Caco-2 (cell line): ENCODE measurements at places on chromosomes 2 and 18.

- no peak for DNase-seq
Observed at GRCh38 chr18:7974200-7974874, 407.2 kb downstream of the PTPRM start.

- DNase-seq = no peak
Observed at GRCh38 chr18:5914016-5914415, 18.7 kb upstream of the TMEM200C start.

GRCh38 chr2:222840060-222840802 lies 20.6 kb upstream of the ACSL3 start:
- no peak for DNase-seq

- DNase-seq = no peak
Observed at GRCh38 chr2:227783404-227784138, 30.1 kb upstream of the CCL20 start.

GRCh38 chr2:203656522-203657287 lies 49.7 kb upstream of the CD28 start:
- peak; percentile 92 for DNase-seq

GRCh38 chr2:26033270-26033817 lies 540 bp upstream of the RAB10 start:
- DNase-seq = peak; percentile 92

GRCh38 chr2:110639972-110640371 lies 37.9 kb downstream of the BUB1 start:
- no peak for DNase-seq

DNA sequence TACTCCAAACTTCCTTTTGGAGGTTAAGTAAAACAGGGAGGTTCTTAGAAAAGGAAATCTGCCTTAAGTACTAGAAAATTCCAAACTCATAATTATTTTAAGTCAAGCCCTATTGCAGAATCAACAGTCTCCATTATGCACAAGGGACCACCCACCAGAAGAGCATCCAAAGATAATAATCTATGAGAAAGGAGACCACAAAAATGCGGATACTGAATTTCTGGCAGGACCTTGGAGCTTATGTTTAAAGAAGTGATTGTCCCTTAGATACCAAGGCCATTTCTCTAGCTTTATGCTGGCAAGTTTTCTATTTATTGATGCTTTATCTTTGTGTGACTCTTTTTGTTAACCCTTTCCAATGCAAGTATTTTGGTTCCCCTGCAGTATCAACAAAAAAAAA lies 404.0 kb upstream of the MMADHC start:
- no peak for DNase-seq

DNA sequence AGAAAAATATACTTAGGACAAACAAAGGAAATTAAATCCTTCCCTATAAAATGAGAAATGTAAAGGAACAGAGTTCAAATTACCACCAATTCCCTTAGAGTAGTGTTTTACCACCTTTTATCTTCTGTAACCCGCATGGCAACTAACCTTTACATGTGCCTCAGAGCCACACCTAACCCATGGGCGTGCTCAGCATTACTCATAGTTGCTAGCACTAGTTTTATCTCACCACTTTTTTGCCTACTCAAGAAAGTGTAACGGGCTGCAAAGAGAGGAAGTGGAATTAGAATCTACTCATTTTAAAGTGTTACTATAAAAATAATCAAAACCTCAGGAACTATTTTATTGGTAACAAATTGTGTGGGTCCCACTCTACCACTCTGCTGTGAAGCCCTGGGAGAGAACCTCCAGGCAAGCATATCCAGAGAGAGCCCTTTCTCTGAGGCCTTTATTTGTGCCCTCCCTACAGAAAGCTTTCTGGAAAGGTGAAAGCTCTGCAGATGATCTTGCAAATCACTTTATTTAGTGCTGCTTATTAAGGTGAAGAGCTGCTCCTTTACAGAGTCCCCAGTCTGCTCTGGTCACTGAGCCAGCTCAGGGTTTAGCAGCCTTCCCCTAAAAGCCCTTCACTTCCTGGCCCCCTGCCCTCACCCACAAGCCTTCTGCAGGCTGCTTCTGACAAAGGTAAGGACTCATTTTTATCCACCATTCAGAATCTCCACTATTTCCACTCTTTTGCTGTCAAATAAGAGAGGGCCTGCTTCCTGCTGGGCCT lies 98.8 kb downstream of the TRABD2A start:
- DNase-seq = no peak

GRCh38 chr2:26537826-26538475 lies 60.0 kb upstream of the OTOF start:
- DNase-seq = peak; percentile 25

DNA sequence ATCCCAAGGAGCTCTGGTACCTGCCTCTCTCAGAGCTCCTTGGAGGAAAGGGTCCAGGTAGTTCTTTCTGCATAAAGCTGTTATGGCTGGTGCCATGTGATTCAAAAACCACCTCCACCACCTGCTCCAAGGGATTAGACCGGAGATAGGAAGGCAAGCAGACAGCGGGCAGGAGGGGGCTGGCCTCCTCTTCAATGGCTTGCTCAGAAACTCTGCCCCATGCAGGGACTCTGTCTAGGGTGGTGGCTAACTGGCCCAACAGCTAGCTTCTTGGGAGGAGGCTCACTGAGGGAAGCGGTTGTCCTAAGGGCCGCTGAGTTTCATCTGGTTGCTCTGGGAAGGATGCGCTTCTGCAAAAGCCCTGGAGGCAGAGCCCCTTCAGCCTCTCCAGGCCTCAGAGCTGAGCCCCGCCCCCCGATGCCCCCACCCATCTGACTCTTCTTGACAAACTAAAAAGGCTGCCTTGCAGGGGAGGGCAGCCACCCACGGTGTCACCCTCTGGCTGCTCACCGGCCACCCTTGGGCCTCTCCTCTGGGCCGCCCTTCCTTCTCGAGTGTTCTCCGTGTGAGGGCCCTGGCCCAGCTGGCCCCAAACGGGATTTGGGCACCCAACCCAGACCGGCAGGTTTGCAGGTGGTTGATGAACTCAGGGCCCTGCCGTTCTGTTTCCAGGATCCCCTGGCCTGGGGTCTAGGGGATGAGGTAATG lies 90.2 kb downstream of the MCFD2 start:
- no peak for DNase-seq

GRCh38 chr2:39990335-39990900 lies 211.4 kb upstream of the THUMPD2 start:
- no peak for DNase-seq

DNA sequence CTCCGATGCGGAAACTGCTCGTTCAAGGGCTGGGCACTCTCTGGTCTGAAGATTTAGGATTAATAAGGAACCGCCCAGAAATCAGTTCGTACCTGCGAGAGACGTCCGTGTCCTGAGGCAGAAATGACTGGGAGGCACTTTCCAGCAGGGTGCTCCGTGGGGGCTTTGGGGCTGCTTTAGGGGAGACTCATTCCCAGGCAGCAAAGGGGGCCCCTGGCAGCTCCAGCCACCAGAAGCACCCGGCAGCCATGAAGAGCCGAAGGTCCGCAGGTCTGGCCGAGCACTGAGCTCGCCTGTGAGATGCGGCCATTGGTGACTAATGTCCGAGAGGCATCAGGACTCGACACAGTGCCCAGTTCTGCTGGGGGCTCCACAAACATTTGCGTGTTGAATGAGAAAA lies 20.9 kb downstream of the KCNG2 start:
- DNase-seq = no peak

GRCh38 chr2:216181953-216182461 lies 72.9 kb downstream of the XRCC5 start:
- DNase-seq = no peak

- DNase-seq = no peak
Observed at GRCh38 chr2:43276962-43277391, 50.6 kb upstream of the ZFP36L2 start.

DNA sequence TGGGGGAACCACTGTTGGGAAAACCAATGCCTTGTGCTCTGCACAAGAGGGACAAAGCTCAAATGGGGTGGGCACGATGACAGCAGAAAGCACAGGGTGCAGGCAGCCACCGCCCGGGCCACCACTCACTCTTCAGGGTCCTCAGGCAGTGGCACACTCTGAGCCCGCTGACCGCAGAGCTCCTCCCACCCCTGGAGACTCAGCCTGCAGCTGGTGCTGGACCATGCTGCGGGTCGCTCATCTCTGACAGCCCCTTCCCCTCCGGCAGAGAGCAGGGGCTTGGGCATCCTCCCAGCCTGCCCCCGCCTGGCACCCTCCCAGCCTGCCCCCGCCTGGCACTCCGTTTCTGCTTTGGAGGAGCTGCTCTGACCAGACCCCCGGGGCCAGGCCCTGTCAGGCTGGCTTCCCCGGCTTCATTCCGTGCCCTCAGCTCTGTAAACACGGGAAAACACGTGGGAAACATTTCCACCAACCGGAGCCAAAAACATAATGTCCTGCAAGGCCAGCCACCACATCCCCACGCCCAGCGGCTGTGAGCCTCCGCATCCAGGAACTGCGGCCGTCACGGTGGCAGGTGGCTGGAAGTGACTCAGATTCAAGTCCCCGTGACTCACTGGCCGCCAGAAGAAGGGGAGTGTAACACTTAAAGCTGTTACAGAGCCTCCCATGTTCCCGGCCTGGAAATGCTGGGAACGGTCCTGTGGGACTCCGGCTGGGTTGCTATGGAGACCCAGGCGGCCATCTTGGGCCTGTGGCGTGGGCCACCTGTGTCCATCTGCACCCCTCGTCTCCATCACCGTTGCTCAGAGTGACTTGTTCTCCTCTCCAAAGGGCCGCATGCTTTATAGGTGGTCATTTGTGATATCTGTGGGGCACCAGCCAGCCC lies 6.8 kb upstream of the SNED1 start:
- no peak for DNase-seq

DNA sequence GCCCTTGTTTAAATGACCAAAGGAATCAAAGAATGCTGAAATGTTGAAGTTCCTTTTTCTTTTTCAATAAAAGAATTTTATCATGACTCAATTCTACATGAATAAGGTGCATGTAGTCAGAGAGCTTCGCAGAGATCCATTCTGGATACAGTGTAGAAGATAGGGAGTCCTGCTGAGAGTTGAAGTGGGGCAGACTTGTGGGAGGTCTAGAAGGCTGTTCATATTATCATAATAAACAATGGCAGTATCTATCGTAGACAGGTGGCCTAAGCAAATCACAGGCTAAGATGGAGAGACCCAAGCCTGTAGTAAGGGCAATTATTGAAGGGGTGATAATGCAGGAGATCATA lies 1322.0 kb upstream of the CELF4 start:
- DNase-seq = no peak

GRCh38 chr2:85878719-85879370 lies 9.9 kb downstream of the ST3GAL5 start:
- no peak for DNase-seq

DNA sequence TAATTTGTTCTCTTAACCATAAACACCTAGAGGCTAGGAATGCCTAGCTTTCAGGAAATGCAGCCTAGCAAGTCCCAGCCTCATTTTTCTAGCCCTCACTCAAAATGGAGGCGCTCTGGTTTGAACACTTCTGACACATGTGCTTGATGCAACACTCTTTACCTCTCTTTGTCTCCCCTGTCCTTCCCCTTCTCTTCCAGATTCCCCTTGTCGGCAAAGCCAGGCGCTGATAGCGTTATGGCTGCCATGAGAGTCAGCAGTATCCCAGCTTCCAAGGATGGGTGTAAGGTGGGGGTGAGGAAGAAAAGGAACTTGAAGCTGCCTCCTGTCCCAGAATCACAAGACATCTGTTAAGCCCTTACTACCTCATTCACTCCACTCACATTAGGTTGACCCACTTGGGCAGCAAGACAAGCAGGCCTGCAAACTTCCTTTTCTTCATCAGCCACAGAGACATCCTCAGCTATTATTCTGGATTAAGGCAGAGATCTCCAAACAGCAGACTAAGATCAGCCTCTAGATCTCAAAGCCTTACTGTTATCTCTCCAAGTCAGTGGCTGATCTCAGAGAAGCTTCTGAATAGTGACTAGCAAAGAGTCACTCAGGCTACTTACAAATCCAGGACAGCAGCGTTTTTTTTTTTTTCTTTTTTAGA lies 1.9 kb upstream of the ST3GAL5 start:
- no peak for DNase-seq

- peak; percentile 12 for DNase-seq
Observed at GRCh38 chr2:57696016-57696415, 350.6 kb upstream of the VRK2 start.

DNA sequence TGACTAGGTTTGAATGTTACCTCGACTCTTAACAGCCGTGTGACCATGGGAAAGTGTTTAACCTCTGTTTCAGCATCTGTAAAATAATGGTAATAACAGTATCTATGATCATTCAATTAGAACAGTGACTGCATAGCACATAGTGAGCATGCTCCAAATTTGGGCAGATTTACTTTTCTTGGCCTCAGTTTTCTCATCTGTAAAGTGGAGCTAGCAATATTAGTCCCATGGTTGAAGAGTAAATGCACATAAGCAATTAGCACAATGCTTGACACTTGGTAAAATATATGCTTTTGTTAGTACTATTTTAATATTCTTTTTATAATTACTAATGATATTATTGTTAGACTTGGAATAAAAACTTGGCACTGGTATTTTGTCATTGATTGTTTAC lies 66.4 kb upstream of the TANC1 start:
- no peak for DNase-seq

GRCh38 chr2:200810252-200810997 lies 1.3 kb upstream of the BZW1 start:
- no peak for DNase-seq

DNA sequence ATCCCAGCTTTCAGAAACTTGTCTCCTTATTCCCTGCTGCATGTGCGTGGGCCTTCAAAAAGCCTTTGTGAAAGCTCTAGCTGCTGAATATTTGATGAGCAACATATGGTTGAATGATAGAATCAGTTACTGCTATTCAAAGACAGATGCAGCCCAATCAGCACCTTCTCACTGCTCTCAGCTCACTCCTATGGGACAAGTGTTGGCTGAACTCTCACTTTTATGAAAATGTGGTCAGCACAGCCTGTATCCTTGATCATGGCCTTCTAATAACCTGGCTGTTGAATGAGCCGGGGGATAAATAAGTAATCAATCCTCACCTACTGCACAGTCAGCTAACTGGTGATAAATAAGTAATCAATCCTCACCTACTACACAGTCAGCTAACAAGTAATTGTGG lies 103.2 kb downstream of the PIEZO2 start:
- no peak for DNase-seq

DNA sequence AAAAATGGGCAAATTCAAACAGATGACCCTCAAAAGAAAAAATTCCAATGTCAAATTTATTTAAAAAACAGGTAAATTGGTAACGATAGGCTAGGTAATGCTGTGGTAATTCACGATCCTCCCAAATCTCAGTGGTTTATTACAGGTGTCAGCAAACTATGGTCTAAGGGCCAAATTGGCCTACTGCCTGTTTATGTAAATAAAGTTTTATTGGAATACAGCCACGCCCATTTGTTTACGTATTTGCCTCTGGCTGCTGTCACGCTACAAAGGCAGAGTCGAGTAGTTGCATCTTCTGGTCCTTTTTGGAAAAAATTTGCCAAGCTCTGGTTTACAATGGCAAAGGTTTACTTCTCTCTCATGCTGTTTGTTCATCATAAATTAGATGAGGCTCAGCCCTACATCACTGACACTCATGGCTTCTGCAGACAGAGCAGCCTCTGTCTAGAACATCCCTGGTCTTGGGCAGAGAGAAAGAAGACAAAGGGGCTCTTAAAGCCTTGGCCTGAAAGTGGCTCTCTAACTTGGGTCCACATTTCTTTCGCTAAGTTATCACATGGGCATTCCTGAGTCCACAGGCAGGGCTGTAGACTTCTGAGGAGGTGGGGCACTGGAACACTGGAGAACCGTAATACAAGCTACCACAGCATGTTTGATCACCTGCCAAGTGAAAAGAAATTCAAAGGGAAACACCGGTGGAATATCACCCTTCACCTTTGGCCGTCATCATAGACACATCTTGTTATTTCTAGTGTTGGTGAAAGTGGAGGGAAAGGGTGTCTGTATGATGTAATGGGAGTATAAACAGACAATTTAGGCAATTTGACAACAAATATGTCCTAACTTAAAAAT lies 34.8 kb downstream of the SP110 start:
- no peak for DNase-seq
